Stimulated activated CD8-positive, alpha-beta memory T cell treated with anti-CD3 and anti-CD28 coated beads, Interleukin-15, amount 100 ng/mL, for 24 hours (primary cell): ENCODE measurements at places on chromosomes 13 and 19.

GRCh38 chr13:73625562-73626339 lies 508.5 kb downstream of the KLF12 start:
- DNase-seq = no peak

DNA sequence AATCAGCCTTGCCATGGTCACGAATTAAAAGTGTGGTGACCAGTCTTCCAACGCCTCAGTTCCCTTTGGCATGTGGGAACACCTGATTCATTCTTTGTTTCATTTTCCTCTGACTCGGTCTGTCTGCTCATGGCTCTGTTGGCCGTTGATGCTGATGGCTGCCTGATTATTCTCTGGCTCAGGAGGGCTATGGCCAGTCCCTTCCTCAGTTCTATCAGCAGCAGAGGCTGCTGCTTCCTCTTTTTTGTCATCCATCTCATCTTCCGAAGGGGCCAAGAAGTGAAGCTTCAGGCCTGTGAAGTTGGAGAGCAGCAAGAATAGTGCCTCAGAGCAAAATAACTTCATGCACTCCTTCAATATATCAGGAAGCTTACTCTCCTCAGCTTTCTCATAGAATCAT lies 9.5 kb upstream of the MLNR start:
- DNase-seq = no peak

GRCh38 chr19:52648336-52649016 lies 10.3 kb upstream of the ZNF83 start:
- no peak for DNase-seq

- DNase-seq = no peak
These were observed 54.9 kb downstream of the KCNRG start for GRCh38 chr13:50070186-50070585.

GRCh38 chr13:38421590-38422560 lies 72.2 kb downstream of the UFM1 start:
- no peak for DNase-seq

GRCh38 chr19:42540071-42540553 lies 11.8 kb upstream of the CEACAM1 start:
- DNase-seq = no peak

DNA sequence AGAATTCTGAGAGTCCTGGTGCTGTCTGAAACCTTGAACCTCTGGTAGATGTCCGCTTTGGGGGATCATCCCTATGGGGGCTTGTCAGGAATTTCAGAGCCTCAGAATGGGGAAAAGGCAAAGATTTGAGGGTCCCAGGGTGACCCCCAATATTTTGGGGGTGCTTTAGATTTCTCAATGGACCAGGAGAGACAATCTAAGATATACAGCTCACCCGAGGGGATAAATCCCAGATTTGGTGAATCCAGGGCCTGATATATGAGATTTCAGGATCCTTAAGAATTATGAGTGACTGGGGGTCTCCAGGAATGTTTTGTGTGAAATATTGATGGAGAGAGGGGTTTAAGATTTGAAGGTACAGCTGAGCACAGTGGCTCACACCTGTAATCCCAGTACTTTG lies 3.3 kb downstream of the CAPN12 start:
- DNase-seq = no peak

DNA sequence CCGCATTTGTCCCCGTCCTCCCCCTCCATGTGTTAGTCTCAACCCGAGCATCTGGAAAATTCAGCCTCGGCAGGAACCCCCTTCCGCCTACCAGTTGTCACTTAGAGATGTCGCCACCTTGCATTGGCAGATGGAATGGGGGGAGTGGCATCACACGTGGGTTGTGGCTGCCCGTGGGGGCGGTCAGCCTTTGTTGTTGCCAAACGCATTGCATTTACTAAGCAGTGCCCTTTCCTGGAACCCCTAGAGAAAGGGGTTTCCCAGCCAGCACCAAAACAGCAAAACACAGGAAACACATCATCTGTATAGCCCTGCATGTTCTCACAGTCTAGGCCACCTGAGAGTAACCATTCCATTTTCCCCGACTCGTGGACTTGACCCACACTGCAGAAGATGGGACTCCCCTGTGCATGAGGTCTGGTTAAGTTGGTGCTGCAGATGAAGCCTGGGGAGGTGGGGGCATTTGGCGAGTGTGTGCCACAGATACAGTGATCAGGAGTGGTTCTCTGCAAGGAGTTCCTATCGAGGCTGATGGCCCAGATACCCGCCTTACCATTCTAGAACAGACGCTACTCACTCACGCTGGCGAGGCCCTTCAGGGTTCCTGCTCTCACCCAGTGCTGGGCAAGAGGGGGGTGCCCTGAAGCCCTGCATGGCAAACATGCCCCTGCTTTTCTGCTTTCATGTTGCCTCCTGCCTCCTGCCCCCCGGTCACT lies 38.3 kb downstream of the TMED1 start:
- peak; percentile 51 for DNase-seq

- no peak for DNase-seq
These were observed 15.0 kb upstream of the DHRS12 start for GRCh38 chr13:51818781-51819511.

DNA sequence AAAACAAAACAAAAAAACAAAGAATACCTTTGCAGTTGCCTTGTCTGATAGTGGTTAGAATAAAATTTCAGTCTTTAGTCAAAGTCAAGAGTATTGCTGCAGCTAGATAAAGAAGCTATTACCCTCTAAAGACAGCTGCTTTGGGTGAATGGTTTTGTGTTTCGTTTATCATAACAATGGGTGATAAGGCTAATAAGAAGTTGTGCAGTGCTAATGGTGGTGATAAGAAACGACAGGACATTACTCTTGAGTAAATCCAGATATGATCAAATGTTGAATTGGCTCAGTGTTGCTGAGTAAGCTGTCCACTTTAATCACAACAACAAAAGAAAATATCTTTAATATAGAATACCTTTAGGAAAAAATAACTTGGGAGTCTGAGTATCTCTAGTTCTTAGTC lies 1825.3 kb downstream of the SLITRK5 start:
- DNase-seq = no peak

DNA sequence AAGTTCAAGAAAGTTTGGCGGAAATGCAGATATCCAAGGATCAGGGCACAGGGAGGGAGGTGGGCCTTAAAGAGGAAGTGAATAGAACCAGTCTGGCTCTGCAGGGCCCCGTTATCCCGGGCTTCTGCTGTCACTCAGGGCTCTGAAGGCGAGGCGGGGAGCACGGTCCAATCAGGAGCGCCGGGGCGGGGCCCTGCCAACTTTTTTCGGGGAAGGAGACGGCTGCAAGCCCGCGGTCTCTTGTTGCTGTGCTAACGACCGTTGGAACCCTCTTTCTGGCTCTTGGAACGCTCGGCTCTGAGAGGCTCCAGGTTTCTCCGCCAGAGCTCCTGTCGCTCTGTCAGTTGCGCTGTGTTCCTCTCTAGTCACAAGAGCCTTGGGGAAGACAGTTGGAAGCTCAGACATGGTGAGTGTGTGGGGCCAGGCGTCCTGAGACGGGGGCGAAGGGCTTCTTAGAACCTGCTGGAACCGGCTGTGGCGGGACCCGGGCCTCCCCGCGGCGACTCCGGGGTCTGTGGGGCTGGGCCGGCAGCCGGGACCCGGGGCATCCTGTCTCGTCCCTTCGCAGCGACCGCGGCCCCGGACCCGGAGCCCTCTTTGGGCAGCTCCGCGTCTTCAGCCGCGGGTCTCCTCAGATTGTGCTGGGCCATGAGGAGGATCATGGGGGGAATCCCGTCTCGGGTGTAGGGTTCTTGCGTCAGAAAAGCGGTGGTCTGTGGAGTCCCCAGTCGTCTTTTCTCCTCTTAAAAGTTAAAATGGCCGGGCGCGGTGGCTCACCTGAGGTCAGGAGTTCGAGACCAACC lies 27.7 kb downstream of the ZNF844 start:
- DNase-seq = peak; percentile 48

DNA sequence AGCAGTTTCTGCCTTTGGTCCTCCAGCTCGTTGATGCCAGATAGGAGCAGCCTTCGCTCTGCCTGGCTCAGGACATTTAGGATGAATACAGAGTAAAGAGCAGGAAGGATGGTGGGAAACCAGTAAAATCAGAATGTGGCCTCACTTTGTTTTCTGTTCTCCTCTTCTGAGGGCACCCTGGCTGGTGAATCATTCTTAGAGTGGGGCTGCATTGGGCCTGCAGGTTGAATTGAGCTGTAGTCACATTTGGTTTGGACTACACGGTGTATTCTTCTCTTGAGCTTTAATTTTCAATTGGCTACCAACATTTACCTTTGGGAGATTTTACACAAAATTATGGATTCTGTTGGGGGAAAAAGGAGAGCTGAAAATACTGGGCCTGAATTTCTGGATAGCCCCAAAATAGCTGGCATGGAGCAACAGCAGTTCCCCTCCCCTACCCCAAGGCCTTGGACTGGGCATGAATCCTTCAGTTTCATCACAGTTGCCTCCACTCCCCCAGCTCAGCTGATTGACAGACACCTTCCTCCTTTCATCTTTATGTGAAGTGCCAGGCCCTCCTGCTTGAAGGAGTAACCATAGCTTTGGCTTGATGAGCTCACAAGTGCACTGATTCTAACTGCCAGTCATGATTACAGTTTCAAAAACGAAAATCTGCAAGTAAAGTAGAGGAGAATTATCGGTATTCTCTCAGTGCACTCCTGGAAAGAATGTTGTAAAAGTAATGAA lies 24.3 kb downstream of the ERCC5 start:
- DNase-seq = no peak

DNA sequence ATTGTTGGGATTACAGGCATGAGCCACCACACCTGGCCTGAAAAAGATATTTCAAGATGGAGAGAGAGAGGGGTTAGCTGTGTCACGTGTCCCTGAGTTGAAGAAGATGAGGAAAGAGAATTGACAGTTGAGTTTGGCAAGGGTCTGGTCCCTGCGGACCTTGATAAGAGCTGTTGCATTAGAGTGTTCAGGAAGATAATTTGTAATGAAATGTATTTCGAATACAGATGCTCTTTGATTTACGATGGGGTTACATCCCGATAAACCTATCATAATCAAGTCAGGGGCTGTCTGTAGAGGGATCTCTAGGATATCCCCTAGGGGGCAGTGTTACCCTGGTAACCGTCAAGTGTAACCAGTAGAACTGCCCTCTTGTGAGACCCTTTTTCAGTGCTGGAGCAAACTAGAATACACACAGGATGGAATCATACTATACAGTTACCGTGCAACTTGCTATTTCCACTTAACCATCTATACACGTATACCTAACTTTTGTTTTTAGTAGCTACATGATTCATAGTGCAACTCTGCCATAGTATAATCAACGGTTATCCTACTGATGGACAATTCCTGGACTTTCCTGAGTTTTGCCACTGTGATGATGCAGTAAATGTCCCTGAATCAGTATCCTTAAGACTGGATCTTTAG lies 1.5 kb upstream of the ELOF1 start:
- DNase-seq = no peak

- no peak for DNase-seq
These were observed 21.0 kb upstream of the TRIM13 start for GRCh38 chr13:49975826-49976225.

DNA sequence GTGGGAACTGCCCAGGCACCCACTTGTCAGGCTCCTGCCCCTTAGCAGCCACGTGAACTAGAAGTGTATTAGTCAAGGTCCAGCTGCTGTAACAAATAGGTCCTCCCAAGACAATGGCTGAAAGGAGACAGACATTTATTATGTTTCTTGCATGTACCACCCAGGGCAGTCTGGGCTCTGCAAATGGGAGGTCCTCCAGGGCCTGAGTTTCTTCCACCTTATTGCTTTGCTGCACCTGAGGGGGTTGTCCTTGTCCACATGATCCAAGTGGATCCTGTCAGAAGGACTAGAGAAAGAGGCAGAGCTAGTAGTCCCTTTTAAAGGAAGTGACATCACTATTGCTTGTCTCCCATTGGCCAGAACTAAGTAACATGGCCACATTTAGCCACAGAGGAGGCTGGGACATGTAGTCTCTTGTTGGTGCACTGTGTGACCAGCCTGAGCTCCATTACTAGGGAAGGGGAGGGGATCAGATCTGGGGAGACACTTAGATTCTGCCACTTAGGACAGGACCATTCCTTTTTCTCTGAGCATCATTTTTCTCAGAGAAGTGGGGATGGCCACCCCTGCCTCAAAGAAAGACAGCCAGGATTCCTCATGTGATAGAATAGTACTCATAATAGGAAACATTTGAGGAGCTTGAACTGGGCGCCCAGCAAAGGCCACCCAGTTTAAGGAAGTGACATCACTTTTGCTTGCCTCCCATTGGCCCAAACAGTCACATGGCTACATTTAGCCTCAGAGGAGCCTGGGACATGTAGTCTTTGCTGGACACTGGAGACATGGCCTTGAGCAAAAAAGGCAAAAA lies 15.1 kb downstream of the CC2D1A start:
- DNase-seq = no peak

- DNase-seq = no peak
These were observed 784 bp downstream of the BCL3 start for GRCh38 chr19:44749292-44749691.

DNA sequence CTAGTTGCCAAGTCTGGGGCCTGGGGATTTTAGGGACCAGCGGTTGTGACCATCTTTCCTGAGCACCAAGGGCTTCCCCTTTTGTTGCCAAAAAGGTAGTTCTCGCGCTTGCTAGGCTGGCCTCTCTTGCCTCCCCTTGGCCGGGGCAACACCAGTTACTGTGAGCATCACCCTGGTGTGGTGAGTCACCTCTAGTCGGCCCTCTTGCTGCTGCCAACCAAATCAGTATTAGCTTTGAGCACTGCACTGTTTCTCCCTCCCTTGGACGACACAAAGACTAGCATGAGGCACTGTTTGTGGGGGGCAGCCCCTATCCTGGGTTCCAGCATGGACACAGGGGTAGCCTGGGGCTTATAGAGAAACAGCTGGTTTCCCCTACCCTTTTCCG lies 6.9 kb downstream of the SYDE1 start:
- no peak for DNase-seq

- DNase-seq = peak; percentile 73
These were observed 9.4 kb upstream of the CEACAM16 start for GRCh38 chr19:44689290-44690130.

DNA sequence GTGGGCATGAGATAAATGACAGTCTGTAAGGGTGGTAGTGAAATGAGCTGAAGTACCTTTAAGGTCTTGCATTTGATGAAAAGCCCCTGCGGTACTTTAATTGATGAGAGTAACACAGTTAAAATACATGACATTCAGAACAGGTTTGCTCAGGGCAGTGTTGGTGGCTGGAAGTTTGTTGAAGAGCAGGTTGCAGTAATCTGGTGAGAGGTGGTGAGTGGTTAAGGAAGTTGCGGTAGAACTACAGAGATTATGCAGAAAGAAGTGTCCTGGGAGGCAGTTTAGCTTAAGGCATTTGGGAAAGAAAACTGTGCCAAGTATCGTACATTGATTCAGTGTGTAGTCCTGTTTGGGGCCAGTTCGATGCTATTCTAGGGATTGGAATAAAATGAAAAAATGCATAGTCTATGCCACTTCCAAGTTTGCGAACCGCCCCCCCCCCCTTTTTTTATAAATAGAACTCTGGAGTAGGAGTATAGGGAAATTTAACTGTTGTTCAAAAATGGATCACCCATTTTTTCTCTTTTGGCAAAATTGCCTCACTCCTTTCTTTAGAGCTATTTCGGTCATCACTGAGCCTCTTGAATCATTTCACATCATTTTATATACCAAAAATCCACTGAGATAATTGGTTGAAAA lies 42.7 kb downstream of the SLAIN1 start:
- DNase-seq = no peak

GRCh38 chr19:7916103-7916954 lies 1.7 kb downstream of the TGFBR3L start:
- no peak for DNase-seq

GRCh38 chr13:103282571-103283450 lies 216.6 kb upstream of the SLC10A2 start:
- DNase-seq = no peak
